ENCODE measurements at places on chromosomes 11 and 22.

- DNase-seq = no peak
Measured at GRCh38 chr11:60880643-60881282, 13.4 kb downstream of the ZP1 start.

- DNase-seq = no peak
Measured at GRCh38 chr11:73291781-73292524, 16.1 kb upstream of the ARHGEF17 start.

- no peak for DNase-seq
Measured at GRCh38 chr11:15617126-15617525, 502.4 kb downstream of the INSC start.

GRCh38 chr11:112293614-112294013 is 33.0 kb upstream of the PLET1 start:
- no peak for DNase-seq

DNA sequence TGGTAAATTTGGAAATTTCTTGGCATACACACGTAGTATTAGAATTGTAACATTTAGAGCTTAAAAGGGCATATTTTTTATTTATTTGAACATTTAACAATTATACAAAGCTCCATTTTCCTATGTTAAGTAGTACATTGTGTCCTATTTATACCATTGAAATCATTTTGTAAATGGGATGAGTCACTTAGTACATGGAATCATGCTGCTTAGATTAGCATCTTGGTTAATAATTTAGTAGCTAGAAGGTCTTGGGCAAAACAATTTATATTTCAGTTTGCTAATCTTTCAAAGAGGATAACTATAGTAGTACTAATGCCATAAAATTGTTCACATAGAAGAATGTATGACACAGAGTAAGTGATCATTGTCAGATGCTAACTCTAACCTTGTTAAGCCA is 450.1 kb upstream of the LUZP2 start:
- no peak for DNase-seq

- DNase-seq = no peak
Measured at GRCh38 chr11:4639931-4640330, 2.7 kb downstream of the OR51D1 start.

- no peak for DNase-seq
Measured at GRCh38 chr11:1217151-1217550, 5.7 kb upstream of the MUC5B start.

- DNase-seq = no peak
Measured at GRCh38 chr11:64356498-64357411, 2.2 kb upstream of the RPS6KA4 start.

DNA sequence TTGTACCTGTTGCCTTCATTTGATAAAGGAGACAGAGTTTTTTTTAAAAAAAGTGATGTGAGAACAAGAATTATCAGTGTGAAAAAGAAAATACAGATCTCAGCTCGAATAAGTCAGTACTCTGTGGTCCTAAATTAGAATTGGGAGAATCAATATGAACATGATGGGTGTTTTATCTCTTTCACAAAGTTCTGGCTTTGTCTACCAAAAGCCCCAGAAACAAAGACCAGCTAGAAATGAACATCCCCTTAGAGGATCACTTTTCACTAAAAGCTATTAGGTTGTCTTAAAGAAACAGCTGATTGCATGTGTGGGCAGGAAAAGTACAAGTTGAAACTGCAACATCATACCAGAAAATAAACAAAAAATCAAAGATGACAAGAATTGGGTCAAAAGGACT is 8.4 kb upstream of the ST14 start:
- DNase-seq = no peak

DNA sequence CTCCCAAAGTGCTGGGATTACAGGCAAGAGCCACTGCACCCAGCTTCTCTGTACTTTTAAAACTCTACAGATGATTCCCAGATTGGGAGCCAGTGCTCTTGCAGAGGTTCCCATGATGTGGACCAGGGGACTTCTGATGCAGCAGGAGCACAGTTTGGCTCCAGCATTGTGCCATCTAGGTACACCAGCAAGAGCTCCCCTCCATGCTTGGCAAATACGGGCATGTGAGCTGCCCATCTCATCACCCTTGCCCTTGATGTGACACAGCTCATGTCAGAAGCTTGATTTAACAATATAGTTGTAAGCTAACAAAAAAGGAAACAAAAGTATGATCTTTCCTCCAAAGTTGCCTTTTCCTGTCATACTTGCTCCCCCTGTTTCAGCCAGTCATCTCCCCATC is 28.7 kb downstream of the SNU13 start:
- no peak for DNase-seq

GRCh38 chr11:64877390-64878222 is 815 bp downstream of the EHD1 start:
- DNase-seq = no peak

- DNase-seq = no peak
Measured at GRCh38 chr11:34263441-34264091, 94.2 kb downstream of the ABTB2 start.

- no peak for DNase-seq
Measured at GRCh38 chr11:66280428-66280827, 2.5 kb downstream of the CNIH2 start.

DNA sequence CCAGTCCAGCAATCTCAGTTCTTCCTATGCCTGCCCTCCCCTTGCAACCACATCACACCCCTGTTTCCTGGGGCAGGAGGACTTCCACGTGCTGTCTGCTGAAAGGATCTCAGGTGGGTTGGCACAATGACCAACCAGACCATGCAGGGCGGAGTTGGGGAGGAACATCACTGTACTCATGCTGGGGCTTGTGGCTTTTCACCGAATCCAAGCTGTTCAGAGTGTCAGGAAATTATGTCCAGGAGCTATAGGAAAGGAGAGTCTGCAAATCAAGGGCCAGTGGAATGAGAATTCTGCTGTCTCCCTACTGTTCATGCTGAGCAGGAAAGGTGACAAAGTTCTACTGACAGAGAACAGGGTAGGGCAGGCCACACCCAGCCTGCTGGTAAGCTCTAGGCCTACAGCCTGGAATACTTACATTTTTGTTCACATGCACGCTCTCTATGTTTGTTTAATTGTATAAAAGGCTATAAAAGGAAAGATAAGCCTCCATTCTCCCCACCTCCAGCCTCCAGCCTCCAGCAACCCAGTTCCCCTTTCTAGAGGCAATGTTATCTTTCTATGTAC is 1.7 kb upstream of the PLAAT2 start:
- no peak for DNase-seq

GRCh38 chr11:65981101-65981740 is 19.7 kb downstream of the SART1 start:
- no peak for DNase-seq

- DNase-seq = no peak
Measured at GRCh38 chr11:985406-985805, 51.1 kb downstream of the MUC6 start.

GRCh38 chr11:75815345-75816168 is 547 bp downstream of the UVRAG start:
- DNase-seq = peak; percentile 32

GRCh38 chr11:68282141-68282860 is 10.5 kb upstream of the C11orf24 start:
- DNase-seq = no peak

GRCh38 chr11:104370478-104370877 is 206.5 kb upstream of the PDGFD start:
- no peak for DNase-seq

DNA sequence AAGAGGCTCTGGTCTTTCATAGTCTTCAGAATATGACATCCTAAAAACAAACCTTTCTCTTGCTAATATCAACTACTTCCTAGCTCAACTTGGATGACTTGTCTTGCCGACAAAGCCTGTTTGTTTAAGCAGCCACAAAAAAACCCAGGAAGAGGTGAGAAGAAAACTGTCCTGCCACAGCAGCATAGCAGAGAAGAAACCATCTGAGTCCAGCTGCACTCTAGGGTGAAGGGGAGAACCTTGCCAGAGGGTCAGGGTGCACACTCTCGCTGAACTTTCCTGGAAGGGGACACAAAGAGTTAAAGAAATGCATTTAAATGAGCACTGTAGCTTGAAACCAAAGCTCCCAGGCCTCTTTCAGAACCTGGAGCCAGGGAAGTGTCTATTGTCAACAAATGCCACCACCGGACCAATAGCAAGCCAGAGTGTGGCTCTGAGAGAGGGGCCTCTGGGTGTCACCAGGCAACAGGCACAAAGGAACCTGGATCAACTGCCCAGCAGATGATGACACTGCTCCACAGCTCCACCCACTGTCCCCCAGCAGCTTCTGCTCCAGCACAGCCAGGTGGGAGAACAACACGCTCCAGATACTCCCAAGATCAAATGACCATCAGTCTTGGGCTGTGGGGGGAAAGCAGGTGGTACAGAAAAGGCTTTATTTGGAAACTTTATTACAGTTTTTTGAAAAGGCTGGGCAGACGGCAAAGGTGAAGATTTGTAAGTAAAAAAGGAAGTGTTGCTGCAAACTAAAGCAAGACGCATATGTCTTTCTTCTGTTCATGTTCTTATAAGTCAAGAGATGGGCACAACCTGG is 105.7 kb downstream of the RASSF10 start:
- DNase-seq = peak; percentile 63

- DNase-seq = no peak
Measured at GRCh38 chr11:27171376-27171958, 130.9 kb downstream of the BBOX1 start.

DNA sequence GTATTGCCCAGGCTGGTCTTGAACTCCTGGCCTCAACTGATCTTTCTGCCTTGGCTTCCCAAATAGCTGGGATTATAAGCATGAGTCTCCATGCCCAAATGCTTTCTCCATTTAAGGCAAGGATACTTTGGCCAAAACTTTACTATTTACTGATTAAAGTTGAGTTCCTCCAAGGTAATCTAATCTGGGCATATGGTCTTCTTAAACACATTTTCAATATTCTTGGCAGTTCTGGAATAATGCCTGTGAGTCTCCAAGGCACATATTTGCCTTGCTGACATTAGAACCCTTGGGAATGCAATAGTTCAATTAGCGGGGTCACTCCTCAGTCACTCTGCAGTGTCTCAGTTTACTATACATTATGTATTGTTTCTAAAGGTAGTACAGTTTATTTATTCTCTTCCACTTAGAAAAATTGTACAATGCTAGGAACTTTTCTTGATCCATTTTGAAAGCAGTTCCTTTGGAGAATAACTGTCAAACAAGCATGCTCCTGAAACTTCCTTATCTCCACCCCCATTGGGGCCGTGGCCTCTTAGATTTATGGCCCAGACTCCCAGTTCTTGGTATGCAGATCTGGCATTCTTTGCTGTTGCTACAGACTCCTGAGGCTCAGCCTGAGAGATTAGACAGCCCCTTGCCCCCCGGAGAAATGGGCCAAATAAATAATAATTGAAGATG is 13.1 kb upstream of the RAB38 start:
- no peak for DNase-seq

GRCh38 chr11:128305588-128305987 is 281.8 kb downstream of the ETS1 start:
- no peak for DNase-seq

GRCh38 chr22:45934168-45934564 is 42.8 kb downstream of the WNT7B start:
- no peak for DNase-seq

- DNase-seq = no peak
Measured at GRCh38 chr11:128757886-128758612, 64.2 kb downstream of the FLI1 start.

- DNase-seq = no peak
Measured at GRCh38 chr11:112012874-112013273, 12.3 kb upstream of the DLAT start.

- no peak for DNase-seq
Measured at GRCh38 chr11:75548595-75549272, 13.3 kb upstream of the SERPINH1 start.

- no peak for DNase-seq
Measured at GRCh38 chr11:57787006-57787604, 25.5 kb downstream of the CTNND1 start.
